Jurkat, Clone E6-1 (cell line): ENCODE measurements at places on chromosomes 5 and 9.

DNA sequence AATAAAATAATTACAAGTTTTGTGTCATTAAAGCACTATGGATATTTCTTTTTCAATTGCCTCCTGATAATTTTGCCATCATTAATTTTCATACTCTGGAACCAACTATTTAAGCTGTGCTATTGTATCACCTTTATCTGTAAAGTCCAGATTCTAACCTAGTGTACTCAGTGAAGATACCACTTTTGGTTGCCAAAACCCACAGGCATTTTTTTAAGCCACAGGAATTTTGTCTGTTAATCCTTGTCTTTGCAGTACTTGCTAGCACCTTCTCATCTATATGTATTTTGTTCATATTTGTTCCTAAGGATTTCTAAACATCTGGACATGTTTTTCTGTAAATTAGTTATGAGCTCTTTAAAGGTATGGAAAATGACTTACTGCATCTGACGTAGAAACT, 481.4 kb upstream of the DAB2 start:
- no peak for DNase-seq

DNA sequence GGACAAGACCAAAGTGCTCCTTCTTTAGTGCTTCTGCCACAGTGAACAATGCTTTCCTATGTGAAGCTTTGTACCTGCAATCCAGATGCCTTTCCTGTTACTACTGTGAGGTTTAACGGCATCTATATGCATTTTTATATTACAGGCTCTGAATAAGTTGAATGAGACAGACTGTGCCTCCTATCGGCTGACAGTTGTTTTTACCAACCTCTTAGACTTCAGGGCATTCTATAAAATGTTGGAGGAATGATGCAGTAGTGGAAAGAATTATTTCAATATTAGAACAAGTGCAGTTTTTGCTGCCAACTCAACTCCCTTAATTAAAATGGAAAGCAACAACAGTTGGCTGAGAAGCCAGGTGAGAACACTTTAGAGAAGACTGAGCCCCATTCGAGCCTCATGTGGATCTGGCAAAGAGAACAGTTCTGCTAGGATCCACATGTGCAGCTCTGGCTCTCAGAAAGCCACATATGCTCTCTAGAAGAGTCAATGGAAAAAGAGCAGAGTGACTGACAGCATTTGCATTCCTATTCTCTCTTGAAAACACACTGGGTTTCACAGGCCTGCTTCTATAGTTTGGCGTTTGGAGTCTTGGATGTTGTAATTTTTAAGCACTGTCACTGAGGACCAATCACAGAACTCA, 147.5 kb downstream of the LURAP1L start:
- no peak for DNase-seq

DNA sequence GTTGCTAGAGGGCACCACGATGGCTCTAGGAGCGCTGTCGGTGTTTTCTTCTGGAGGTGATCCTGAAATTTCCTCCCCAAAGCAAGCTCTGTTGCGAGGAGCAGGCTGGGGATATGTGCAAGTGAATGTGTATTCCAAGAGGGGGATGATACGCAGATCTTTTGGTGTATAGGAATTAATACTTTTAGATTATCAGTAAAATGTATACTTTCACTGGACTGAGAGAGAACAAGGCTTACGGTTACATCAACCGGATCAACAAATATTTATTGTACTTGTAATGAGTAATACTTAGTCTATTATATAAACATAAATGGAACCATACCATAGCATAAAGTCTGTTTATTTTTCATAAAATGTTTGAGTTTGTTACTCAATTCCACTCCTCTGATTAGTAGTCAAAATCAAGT, 632 bp upstream of the PRKAA1 start:
- peak; percentile 19 for DNase-seq

- no peak for DNase-seq
Measured at GRCh38 chr5:38086777-38087176, 171.6 kb upstream of the EGFLAM start.

GRCh38 chr5:111574311-111574710, 62.0 kb upstream of the STARD4 start:
- DNase-seq, result no peak

DNA sequence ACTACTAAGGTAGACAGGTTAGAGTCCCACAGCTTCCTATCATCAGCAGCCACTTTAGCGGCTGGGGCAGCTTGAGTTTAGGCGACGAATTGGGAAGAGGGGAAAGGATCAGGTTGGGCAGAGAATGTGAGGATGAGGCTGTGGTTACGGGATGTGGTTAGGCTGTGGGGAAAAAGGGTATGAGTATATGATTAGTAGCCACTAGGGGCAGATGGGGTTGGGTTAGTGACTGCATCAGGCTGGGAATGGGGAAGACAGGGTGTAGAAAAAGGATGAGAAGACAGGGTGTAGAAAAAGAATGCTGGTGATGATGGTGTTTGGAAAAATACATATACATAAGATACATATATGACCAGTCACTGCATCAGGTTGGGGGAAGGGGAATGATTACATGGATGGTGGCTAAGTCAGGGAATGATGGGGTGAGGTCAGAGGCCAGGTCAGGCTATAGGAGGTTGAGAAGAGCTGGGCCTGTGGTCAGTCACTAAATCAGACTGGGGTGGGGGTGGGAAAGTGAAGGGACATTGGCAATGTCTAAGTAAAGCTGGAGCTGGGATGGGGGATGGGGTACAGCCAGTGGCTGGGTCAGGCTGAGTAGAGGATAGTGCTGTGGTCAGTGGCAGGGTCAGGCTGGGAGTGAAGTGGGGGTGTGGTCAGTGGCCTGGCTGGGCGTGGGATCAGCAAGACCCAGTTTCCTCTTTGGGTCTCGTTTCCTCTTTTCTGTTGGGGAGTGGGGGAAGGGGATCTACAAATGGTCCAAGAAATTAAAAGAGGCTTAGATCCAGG, 2.1 kb downstream of the TLN1 start:
- DNase-seq, result peak; percentile 65

- no peak for DNase-seq
Measured at GRCh38 chr9:104286799-104287198, 192.7 kb downstream of the SMC2 start.

- DNase-seq, result peak; percentile 90
Measured at GRCh38 chr5:150779397-150780186, 1.0 kb downstream of the SMIM3 start.

- no peak for DNase-seq
Measured at GRCh38 chr9:134897584-134898170, 17.1 kb downstream of the FCN2 start.

DNA sequence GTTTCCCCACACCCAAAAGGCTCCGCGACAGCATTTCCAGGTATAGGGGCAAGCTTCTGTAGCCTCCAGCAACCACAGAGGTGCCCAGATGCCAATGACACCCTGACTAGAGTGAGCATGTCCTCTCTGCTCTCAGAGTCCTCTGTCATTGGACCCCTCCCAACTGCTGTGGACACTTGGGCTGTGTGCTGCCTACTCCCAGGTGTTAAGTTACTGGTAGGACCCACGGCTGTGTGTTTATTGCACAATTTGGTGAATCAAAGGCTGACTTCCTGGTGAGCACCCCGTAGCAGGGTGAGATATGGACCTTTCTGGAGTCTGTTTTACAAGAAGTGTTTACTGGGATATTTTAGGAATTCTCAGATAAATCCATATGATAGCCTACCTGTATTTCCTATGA, 36.0 kb downstream of the SH3GL2 start:
- DNase-seq, result no peak

DNA sequence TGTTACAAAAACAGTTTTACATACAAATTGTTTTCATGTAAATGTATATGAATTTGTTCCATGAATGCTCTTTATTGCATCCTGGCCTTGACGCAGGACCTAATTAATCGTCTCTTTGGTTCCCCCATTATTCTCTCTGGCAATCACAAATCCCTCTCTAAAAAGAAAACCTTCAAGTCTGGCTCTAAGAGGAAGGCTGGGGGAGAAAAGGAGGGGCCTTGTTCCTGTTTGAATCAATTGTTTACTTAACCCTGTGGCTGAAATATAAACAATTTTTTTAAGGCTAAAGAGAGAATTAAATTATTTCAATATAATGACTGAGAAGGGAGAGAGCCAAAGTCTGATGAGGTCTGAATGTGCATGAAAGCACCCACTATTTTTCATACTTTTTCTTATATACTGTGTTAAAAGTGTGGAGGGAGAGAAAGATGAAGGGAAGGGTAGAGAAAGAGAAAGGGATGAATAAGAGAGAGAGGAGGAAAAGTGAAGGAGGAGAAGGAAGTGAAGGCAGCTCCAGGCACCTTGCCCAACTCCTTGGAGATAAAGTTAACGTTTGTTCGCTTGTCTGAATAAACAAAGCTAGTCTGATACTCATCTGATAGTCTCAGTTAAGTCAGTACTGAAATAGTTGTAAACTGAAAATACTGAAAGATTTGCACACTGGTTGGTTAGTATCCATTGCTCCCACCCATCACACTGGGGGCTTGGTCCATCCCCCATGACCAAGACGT, 116.4 kb upstream of the SPDL1 start:
- no peak for DNase-seq

GRCh38 chr5:31706186-31706585, 67.3 kb downstream of the PDZD2 start:
- DNase-seq, result no peak

GRCh38 chr9:126327006-126327713, 531 bp downstream of the MVB12B start:
- no peak for DNase-seq

- no peak for DNase-seq
Measured at GRCh38 chr5:1867114-1867814, 15.5 kb downstream of the IRX4 start.

GRCh38 chr5:43685252-43685950, 82.4 kb downstream of the NNT start:
- DNase-seq, result no peak

GRCh38 chr5:777756-778161, 6.8 kb downstream of the ZDHHC11B start:
- no peak for DNase-seq

DNA sequence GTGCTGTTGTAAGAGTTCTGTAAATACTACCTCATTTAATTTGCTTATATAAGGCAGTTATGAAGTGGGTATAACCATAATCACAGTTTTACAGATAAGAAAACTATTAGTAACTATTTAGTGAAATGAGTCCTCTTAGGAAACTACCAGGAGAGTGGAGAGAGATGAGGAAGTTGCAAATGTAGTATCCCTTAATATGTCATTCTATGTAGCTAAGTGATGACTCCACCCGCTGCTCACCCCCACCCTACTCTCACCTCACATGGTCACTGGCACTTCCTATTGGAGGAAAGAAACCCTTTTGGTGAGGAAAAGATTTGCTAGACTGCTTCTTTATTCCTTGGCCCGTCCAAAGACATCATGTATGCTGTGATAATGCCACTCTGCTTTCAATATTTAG, 241.8 kb upstream of the SLC24A2 start:
- DNase-seq, result no peak

- DNase-seq, result no peak
Measured at GRCh38 chr5:67032921-67033664, 163.5 kb downstream of the CD180 start.

- DNase-seq, result peak; percentile 77
Measured at GRCh38 chr5:73591102-73591695, 25.7 kb downstream of the UTP15 start.

DNA sequence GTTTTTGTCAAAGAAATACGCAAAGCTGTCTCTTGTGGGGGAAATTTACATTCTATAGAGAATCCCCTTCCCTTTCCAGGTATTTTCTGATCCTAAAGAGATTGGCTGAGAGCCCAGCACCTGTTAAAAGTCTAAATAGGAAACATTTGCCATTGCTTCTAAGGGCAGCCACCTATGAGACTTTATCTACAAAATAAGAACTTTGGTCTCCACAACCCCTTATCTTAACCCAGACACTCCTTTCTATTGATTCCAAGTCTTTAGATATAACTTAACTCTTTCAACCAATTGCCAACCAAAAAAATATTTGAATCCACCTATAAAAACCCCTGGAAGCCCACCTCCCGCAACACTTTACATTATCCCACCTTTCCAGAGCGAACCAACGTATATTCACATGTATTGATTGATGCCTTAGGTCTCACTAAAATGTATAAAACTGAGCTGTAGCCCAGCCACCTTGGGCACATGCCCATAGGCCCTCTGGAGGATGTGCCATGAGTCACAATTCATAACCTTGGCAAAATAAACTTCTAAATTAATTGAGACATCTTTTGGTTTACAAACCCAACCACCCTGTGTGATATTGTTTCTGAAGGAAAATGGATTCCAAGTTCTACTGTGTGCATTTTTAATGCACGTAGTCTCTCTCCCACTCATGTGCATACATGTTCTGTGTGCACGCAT, 211.4 kb downstream of the GAS1 start:
- DNase-seq, result no peak

DNA sequence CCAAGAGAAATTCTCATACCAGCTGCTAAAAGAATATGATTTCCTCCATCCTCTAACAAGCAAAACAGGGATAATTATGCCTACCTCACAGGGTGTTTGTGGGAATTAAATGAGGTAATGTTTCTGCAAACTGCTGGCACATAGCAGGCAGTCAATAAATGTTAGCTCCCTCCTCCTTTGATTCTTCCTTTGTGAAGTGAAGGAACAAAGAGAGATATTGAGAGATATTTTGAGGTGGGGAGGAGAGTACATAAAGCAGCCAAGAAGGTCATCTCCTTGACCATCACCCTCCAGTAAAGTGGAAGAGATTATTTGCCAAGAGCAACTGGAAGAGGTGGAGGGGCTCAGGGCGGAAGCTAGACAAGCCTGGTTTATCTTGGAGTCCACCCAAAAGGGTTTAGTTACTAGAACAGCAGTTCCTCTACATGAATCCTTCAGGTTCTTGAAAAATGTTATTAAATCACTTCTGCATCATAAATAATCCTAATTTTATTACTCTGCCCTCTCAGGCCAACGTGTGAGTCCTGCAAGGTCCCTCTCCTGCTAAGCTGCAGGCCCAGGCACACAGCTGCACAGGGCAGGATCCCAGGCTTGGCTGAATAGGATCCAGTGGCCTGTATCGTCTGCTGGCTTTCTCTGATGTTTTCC, 35.0 kb upstream of the TLE1 start:
- DNase-seq, result no peak

DNA sequence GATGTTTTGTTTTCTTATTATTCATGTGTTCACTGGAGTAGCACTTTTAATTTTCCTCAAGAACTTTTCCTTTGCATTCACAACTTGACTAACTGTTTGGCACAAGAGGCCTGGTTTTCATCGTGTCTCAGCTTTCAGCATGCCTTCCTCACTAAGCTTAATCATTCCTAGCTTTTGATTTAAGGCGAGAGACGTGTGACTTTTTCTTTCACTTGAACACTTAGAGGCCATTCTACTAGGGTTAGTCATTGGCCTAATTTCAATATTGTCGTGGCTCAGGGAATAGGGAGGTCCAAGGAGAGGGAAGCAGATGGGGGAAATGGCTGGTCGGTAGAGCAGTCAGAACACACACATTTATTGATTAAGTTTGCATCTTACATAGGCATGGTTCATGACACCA, 94.0 kb downstream of the ZNF462 start:
- no peak for DNase-seq

GRCh38 chr5:66796305-66797292, 200.4 kb downstream of the MAST4 start:
- DNase-seq, result no peak

- DNase-seq, result no peak
Measured at GRCh38 chr9:120783602-120784047, 9.6 kb downstream of the FBXW2 start.

GRCh38 chr5:119071561-119071995, 691 bp downstream of the DMXL1 start:
- DNase-seq, result no peak

GRCh38 chr5:148842161-148842560, 15.8 kb downstream of the ADRB2 start:
- DNase-seq, result no peak

GRCh38 chr5:134209477-134210245, 16.2 kb downstream of the PPP2CA start:
- no peak for DNase-seq
